ENCODE measurements at places on chromosomes 2 and 18.

DNA sequence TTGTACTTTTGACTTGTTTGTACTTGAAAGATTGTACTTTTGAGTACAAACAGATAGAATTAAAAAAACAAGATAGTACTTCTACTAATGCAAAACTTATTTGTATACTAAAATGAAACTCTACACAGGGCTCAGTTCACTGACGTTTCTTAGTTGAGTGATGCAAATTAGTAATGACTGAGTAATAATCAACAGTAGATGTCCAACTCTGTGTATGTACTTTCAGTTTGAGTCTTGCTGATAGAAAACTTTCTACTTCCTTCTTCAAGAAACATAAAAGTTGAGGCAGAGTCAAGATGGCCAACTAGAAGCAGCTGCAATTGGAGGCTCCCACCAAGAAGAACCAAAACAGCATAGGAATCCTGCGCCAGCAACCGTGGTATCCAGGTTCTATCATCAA lies 585.0 kb downstream of the NR4A2 start:
- DNase-seq, result no peak

DNA sequence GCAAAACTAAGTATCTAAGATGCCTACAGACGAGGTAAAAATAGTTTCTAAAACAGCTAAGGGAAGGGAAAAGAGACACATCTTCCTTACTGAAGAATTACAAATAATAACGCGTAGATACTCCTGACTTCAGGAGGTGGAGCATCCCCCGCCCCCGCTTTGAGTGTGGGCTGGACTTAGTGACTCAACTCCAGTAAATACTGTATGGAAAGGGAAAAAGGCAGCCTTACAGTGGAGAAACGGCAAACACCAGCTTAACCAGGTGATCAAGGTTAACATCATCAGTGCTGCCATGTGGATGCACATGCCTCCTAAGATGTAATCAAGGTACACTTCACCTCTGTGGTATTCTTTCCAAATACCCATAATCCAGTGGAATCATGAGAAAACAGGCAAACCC lies 47.9 kb downstream of the HADHB start:
- DNase-seq, result no peak

DNA sequence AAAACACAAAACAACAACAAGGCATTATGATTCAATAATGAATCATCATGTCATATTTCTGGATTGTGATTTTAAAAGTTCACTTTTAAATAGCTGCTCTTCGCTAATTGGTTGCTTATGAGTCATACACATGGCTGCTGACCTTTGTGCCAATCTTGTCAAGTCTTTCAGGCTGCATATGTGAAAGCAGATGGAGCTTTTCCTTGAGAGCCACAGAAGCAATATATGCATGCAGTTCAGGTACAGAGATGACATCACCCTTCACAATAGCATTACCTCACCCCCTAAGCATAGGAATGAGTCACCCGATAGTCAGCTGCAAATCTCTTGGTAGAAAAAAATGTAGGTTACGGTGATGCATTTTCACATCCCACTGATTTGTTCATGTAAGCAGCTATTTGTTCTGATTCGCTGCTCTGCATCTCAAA lies 27.2 kb downstream of the EIF2AK3 start:
- peak; percentile 79 for DNase-seq

GRCh38 chr2:131584940-131585339 lies 57.3 kb downstream of the CCDC74A start:
- DNase-seq, result no peak

DNA sequence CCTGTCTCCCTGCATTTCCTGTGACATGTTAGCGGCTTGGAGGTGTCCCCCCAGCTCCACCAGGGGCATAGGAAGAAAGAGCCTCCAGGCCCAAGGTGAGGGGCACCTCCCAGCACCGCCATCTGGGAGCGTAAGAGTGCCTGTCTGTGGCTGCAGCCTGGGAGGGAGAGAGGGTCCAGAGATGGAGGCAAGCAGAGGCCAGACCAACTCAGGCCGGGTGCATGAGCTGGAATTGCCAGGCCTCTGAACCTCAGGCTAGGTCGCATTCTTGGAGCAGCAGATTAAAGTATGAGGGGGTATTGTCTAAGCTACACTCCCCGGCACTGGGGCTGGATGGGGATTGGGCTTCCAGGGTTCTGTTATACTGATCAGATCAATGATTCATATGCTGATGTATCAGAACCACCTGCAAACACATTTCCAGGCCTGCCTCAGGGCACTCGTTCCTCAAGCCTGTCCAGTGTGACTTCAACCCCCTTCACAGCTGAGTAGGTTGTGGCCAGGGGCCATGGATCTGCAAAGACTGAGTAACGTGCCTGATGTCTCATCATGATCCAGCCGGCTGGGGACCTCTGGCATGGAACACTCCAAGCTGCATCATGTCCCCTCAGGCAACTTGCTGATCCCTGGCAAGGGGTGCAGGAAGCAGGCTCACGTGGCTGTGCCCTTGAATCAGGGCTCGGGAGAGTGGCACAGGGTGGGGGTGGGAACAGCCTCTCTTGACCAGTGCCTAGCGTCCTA lies 73.2 kb downstream of the HS1BP3 start:
- no peak for DNase-seq

- DNase-seq, result no peak
These were observed 47.6 kb upstream of the MSH6 start for GRCh38 chr2:47735136-47735869.

- DNase-seq, result no peak
These were observed 44.8 kb downstream of the PAX8 start for GRCh38 chr2:113233593-113234550.

DNA sequence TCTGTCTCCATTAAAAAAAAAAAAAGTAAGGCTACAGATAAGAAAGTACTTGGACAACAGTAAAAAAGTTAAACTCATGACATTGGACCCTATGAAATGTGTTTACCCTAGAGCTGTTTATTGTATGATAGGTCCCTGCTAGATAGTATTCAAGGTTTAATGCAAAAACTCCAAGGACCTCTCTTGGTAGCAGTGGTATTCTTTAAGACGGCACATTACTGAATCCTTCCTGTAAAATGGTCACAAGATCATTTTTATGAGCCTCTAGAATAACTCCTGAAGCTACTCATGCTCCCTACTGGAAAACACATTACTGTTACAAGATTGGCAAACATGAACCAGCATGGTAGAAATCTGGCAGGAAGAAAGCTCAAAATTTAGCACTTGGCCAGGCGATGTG lies 38.8 kb downstream of the GALM start:
- DNase-seq, result no peak

DNA sequence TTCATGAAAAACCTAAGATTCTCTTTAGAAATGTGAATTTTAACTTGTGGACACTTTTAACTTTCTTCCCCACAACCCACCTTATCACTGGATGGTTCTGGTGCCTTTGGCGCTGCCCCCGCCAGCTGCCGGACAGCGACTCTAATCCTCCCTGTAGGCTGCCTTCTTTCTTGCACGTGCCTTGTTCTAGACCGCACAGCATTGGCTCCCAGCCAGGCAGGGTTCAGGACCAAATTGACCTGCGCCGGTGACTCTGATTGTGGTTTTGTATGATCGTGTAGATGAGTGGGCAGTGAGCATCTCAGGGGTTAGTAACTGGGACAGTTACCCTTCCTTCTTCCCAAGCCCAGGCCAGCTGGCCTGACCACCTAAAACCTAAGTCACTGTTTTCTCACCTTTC lies 106.8 kb downstream of the ASAP2 start:
- DNase-seq, result no peak

GRCh38 chr2:27000228-27000627 lies 29.8 kb downstream of the MAPRE3 start:
- DNase-seq, result no peak

DNA sequence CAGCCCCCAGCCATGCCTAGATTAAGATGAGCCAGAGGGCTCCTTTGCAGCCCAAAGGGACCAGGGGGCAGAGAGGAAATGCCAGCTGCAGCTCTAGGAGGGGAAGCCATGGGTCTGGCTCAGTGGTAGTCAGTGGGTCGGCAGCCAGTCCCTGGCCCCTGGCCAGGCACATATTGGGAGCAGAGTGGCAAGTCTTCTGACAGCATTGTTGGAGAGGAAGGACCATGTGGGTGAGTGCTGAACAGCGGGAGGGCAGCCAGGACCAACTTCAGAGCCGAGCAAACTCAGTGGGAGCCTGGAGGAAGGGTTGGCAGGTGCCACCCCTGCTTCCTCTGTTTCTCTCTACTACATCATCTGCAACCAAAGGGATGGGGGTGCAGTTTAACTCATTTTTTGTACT lies 140.5 kb upstream of the PELI1 start:
- no peak for DNase-seq

DNA sequence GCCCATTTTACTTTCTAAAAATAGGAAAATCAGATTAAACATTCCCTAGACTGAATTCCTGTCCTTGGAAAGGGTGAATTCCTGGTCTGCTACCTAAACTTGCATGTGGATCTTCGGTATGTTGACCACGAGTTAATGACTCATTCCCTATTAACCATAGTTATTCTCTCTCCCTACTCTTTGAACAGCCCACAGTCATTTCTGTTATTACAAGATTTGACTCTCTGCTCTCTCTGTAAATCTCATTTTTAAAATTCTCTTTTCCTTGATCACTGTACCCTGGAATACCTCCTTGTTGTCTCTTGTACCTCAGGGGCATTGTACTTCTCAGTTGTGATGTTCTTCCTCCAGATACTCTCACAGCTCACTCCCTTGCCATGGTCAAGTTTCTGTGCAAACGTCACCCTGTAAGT lies 92.0 kb upstream of the GULP1 start:
- DNase-seq, result no peak

- DNase-seq, result no peak
These were observed 168.4 kb downstream of the ZFP36L2 start for GRCh38 chr2:43057742-43058725.

DNA sequence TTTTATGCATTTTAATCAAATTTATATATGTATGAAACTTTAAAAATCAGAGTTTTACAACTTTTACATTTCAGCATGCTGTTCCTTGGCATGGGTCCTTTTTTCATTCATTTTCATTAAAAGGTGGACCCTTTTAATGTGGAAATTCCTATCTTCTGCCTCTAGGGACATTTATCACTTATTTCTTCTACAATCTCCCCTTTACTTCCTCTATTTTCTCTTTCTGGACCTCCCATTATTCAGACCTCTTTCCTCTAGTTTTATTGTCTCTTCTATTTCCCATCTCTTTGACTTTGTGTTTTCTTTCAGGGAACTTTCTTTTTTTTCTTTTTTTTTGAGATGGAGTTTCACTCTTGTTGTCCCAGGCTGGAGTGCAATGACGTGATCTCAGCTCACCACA lies 5.7 kb downstream of the PROC start:
- DNase-seq, result no peak

DNA sequence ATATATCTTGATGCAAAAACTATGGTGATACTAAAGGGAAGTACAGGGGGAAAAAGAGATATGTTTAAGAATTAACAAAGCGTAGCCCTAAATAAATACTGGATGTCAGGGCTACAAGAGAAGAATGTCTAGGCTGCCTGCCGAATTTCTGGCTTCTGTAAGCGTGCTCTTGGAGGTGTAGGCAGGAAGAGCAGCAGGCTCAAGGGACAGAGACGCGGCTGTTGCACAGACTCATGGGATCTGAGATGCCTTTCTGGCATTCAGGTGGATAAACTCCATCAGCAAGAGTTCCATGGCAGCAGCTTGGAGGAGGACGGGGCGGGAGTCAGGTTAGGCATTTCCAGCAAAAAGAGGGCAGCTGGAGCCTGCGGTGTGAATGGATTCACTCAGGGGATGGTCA lies 123.2 kb upstream of the TWIST2 start:
- DNase-seq, result no peak

GRCh38 chr2:85481818-85482777 lies 56.9 kb upstream of the MAT2A start:
- no peak for DNase-seq

GRCh38 chr2:85446296-85447221 lies 28.0 kb downstream of the SH2D6 start:
- DNase-seq, result no peak

DNA sequence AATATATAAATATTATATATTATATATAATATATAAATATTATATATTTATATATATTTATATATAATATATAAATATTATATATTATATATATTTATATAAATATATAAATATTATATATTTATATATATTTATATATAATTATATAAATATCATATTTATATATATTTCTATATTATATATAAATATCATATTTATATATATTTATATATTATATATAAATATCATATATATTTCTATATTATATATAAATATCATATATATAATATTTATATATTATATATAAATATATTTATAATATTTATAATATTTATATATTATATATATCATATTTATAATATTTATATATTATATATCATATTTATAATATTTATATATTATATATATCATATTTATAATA lies 321.4 kb downstream of the CDH2 start:
- no peak for DNase-seq

DNA sequence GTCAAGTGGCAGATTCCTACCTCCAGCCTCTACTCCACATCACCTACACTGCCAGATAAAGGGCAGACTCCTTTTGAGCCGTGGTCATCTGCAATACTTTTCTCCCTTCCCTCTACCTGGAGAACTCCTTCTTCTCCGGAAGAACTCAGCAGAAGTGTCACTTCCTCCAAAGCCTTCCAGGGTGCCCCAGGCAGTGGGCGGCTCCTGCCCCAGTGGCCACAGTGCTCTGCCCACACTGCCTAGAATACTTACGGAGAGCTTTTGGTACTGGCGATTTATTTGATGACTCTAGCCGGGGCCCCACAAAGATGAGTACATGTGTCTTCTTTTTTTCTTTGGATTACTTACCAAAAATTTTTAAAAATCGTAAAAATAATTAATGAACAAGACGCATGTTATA lies 39.7 kb downstream of the FOSL2 start:
- DNase-seq, result no peak

GRCh38 chr2:174350593-174351181 lies 15.9 kb downstream of the SP9 start:
- DNase-seq, result no peak

DNA sequence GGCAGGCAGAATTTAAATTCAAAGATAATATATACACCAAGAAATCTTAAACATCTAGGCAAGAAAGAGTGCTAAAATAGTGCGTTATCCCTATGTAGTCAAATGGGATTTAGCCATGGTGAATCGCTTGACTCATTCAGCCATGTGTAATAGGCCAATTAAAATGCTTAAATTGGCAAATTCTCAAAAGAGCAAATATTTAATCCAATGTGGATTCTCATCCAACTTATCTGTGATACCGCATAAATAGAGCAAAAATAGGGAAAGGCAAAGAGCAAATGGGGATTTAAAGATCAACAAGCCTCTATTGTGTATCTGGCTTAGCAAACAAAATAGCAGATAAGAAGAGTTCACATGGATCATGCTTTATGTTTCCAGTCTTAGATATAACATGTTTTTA lies 123.2 kb upstream of the RPRM start:
- no peak for DNase-seq

Data from mucosa of gallbladder (tissue), 1 donor.